ENCODE measurements at places on chromosomes 4 and X.

DNA sequence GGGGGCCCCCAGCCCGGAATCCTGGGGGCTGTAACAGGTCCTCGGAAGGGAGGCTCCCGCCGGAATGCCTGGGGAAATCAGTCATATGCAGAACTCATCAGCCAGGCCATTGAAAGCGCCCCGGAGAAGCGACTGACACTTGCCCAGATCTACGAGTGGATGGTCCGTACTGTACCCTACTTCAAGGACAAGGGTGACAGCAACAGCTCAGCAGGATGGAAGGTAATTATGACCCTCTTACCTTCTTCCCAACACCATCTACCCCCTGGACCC, 1.0 kb downstream of the FOXO4 start:
- DNase-seq, result no peak

DNA sequence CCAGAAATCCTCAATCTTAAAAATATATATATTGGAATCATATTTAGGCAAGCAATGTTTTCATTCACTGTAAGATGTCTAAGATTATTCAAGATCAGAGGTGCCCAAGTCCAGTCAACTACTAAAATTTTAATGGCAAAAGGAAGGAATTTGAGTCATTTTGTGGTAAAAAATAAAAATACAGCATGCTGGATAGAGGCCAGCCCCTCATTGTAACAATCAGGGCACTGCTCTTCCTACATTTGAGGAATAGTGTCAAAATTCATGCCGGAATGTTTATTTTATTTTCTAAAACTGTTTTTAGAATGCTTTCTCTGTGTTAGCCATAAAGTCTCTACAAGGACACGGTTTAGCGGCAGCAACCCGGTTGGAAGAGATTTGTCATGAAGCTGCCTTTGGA, 49.9 kb upstream of the SRD5A3 start:
- DNase-seq, result no peak

DNA sequence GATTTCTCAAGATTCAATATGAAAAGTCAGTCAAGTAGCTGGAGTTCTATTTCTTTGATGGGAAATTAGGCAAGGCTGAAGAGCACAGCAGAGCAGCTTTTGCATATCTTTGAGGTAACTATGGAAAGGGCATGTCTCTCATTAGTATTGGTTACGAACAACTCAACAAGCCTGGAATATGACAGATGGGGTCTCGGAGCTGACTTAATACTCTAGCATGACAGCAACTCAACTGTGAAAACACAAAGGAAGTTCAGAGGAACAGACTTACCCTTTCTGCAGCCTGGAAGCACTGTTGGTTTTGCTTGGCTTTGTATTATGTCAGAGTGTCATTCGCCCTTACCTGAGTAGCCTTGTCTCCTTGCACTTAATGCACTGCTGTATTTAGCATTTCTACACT, 79.9 kb upstream of the AADAT start:
- DNase-seq, result no peak

- peak; percentile 65 for DNase-seq
Observed at GRCh38 chrX:129925305-129926092, 19.5 kb downstream of the UTP14A start.

GRCh38 chrX:67545893-67546495, 2.2 kb downstream of the AR start:
- peak; percentile 24 for DNase-seq

DNA sequence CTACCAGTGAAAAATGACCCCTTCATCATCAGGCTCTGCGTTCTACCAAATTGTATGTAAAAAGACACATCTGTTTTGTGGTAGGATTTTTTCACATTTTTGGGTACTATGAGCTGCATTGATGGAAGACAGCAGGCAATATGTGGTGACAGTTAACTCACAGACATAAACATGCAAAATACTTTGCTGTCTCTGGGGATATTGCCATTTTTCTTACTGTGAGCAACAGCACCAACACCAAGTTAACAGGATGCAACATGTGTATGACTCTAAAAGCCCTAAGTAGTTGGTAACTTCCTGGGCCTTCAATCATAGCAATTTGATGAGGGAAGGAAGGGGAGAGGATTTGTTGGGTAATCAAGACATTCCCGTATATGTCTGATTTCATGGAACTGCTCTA, 56.4 kb upstream of the DRP2 start:
- no peak for DNase-seq

DNA sequence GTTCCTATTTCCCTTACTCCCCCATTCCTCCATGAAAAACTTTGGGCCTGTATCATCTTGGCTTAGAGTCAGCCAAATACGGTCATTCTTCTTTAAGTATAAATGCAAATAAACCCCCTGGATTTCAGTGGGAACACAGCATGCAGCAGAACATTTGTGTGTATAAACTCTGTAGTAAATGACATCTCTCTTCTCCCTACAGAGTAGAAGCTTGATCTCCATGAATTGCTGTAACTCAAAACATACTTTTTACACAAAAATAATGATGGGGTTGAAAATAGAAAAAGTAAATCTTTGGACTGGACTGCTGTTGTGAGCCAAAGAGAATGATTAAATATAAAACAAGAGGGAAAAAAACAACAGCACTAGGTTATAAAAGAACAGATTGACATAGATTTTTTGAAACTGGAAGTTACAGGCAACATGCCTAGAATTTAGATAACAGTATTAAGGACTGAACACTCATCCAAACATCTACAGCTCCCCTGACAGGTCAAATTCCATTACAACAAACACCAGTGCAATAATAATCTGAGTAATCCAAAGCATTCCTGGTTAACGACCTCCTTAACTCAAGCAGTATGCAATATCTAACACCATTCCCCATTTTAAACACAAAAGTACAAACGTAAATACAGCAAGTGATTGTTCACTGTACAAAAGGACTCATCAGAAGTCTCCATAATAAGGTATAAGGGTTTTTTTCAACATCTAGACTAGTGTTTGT, 30.7 kb downstream of the TSPAN5 start:
- no peak for DNase-seq

- DNase-seq, result no peak
Observed at GRCh38 chr4:98345838-98346237, 84.7 kb downstream of the RAP1GDS1 start.

- DNase-seq, result no peak
Observed at GRCh38 chrX:43880425-43880824, 1.8 kb downstream of the MAOB start.

DNA sequence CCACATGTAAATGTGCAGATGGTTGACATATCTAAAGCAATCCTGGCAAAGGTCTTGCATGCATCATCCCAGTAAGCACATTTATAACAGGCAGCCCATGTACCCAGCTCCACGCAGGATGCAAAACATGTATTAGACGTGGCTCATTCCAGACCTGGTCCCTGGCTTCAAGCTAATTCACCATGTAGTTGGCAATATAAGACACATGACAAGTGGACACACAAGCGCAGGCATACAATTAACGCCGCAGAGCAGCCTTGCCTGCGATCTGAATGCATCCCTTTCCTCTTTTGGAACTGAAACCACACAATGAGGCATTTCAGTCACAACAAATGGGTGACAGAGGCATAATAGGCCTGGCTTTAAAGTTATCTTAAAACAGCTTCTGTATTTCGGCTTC, 114.5 kb upstream of the TRIM2 start:
- DNase-seq, result no peak

Data from thyroid gland (tissue), 4 donors.